ENCODE measurements at places on chromosomes 4 and X.
A peak's percentile ranks its signal among the peaks of the same experiment; 100 is the strongest.

DNA sequence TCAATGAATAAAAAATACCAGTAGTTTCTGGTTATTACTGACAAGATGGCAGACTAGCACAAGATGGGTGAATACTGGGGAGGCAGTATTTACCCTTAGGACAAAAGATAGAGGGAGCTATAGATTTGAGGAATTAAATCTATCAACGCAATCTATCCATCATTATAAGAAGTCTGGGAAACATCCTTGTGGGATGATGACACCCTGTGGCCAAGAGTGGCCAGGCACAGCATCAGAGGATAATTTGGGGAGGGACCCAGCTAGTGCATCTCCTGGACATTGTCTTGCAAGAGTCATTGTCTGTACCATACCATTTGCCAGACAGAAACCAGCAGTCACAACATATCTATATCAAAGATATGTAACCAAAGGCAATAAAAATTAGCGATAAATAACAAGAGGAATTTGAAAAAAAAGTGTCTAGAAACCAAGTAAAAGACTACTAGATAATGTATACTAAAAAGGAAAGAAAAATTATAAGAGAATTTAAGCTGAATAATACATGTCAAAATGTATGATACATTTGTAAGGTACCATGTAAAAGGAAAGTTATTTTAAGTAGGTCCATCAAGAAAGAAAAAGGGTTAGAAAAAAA lies 22.9 kb downstream of the KCTD8 start:
- DNase-seq = peak; percentile 50

- no peak for DNase-seq
These were observed 1.6 kb downstream of the ZAR1 start for GRCh38 chr4:48491514-48492176.

DNA sequence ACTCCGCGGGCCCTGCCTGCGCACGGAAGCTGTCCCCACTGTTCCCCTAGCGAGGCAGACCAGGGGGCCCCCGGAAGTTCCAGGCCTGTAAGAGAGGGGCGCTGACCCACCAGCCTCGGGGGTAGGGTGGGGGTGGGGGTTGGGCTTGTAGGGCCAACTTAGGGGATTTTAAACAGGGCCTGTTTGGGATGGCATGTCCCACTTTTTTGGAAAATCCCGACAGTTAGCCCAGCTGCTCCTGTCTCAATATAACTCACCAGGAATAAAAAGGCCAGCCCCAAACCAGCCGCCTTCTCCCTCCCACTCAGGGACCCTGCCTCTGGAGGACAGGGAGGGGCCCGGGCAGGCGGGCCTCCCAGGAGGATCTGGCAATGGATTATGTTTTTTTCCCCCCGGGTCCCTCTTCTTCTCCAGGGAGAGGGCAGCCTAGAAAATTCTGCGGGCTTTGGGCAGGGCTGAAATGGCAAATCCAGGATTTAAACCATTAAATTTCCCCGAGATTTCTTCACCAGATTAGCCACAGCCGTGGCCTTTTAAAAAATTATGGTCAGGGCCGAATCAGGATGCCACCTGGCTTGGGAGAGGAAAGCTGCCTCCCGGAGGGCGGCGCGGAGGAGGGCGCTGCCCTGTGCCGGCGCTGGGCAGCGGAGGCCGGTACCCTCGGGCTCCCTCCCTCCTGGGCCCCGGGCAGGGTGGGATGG lies 957 bp downstream of the PPP2R2C start:
- no peak for DNase-seq

- no peak for DNase-seq
These were observed 859.3 kb upstream of the AADAT start for GRCh38 chr4:170949084-170949483.

DNA sequence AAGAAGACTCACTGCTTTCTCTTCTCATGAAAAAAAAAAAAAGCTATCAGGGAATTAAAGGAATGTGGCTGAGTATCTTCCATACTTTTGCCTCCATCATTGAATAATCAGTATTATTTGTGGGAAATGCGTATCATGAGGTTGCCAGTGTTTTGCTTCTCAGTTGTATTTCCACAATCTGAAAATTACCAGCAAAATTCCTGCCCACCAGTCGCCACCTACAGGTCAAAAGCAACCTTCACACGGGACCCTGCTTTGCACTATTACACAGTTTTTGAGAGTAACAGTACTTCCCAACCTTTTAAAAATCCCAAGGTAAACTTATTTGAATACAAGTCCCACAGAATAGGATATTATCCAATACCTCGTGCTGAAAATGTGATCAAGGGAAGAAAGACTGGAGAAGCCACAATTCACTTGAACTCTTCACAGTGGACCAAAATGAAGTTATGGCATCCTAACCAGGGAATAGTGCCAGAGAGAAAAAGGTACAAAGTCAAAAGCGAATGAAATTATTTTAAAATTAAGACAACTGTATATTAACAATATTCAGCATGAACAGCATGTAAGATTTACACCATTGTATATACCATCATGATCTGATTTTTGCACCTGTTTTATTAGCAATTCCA lies 30.4 kb downstream of the PGRMC1 start:
- DNase-seq = peak; percentile 28

- DNase-seq = no peak
These were observed 23.5 kb upstream of the SLC34A2 start for GRCh38 chr4:25632135-25632534.

GRCh38 chrX:39613997-39614679 lies 483.6 kb downstream of the BCOR start:
- no peak for DNase-seq
